ENCODE measurements at places on chromosomes 7 and 10.
A peak's percentile ranks its signal among the peaks of the same experiment; 100 is the strongest.

- no peak for DNase-seq
- H3K4me3 ChIP-seq, result no peak overlapping the region
- no peaks in the 10 kb centered on the region for H3K36me3 ChIP-seq
- no peak overlapping the region for H3K27ac ChIP-seq
- H3K4me1 ChIP-seq, result peaks cover 5% of the 10 kb centered on the region
These were observed 26.0 kb upstream of the GJD4 start for GRCh38 chr10:35579116-35579515.

DNA sequence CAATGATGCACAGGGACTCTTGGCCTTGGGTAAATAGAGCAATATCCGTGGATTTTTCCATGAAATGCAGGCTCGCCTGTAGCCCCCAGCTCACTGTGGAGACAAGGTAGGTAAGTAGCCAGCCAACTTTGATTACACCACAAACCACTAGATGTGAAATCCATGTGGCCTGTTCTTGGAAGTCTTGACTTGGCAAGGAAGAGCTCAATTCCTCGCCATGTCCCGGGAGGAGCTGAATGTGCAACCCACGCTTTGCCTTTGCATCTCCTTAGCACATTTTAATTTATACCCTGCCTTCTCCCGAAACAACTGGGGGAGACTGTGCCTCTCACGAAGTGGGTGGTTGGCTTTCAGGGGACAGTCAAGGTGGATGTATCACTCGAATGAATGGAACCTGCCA is 347.7 kb upstream of the MKI67 start:
- H3K27me3 ChIP-seq, result no peaks in the 10 kb centered on the region
- no peak overlapping the region for H3K27ac ChIP-seq
- no peak for DNase-seq
- H3K4me1 ChIP-seq, result no peaks in the 10 kb centered on the region

DNA sequence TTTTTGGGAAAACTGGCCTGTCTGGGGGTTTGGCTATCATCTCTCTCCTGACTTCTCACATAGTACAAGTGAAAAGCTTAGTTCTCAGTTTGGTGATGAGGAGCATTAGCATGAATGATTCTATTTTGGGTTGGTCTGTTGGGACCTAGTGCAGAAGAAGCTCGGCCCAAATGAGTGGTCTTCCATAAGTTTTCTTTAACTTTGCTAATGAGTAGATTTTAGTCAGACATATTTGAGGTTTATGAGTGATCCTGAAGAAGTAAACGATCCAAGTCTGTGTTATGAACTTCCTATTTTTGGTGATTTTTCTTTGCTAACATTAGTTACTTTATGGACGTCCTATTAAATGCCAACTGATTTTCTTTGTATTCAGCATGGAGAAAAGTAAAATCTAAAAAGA is 51.7 kb upstream of the CALD1 start:
- H3K4me3 ChIP-seq, result no peak overlapping the region
- no peak for DNase-seq
- no peaks in the 10 kb centered on the region for H3K36me3 ChIP-seq
- H3K4me1 ChIP-seq, result no peaks in the 10 kb centered on the region

GRCh38 chr7:112892263-112892662 is 102.1 kb upstream of the TMEM168 start:
- H3K27me3 ChIP-seq, result no peaks in the 10 kb centered on the region
- no peak overlapping the region for H3K27ac ChIP-seq
- no peak for DNase-seq
- H3K4me1 ChIP-seq, result peaks cover 26% of the 10 kb centered on the region

GRCh38 chr7:12436126-12436525 is 32.5 kb upstream of the VWDE start:
- no peak overlapping the region for H3K27ac ChIP-seq
- DNase-seq, result no peak
- H3K4me1 ChIP-seq, result no peaks in the 10 kb centered on the region
- H3K4me3 ChIP-seq, result no peak overlapping the region

DNA sequence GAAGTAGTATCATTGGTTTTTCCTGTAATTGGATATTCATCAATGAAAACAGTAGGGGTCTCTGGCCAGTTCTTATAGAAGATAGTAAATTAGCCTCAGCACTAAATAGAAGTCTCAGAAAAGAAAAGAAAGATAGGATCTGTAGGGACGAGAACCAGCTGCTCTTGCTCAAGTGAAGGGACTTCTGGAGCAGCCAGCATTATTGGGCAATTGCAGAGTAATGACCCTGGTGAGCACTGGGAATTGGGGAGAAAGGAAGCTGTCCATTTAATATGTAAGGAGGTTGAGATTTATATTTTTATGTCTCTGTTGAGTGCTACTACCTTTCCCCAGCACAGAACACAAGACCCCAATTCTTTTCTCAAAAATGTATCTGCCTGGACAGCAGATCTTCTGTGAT is 61.2 kb upstream of the WNT16 start:
- H3K4me3 ChIP-seq, result no peak overlapping the region
- no peak for DNase-seq
- no peak overlapping the region for H3K27ac ChIP-seq

DNA sequence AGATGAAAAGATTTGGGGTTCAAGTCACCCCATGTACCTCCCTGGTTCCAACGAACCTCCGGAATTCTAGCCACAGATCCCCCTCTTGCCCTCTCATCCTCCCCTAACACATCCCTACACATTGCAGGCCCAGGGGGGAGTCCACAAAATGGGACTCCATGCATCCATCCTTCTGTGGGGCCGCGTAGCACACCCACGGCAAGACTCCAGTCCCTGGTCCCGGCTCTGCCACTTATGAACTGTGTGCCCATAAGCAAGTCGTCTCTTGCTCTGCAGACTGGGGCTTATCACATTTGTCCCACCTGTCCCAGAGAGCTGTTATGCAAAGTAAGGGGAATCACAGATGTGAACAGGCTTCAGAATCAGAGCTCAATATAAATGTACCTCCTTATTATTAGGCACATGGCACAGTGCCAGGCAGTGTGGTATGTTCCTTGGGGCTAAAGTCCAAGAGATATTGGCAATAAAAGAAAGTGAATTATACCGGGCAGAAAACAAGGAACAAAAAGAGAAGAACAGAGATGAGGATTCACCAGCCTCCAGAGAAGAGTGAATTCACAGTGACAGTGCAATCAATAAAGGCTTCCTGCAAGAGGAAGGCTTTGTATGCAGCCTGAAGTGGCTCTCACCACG is 73.9 kb downstream of the KCNMA1 start:
- H3K4me3 ChIP-seq, result no peak overlapping the region
- no peaks in the 10 kb centered on the region for H3K36me3 ChIP-seq
- no peaks in the 10 kb centered on the region for H3K4me1 ChIP-seq
- H3K27ac ChIP-seq, result no peak overlapping the region
- DNase-seq, result no peak

GRCh38 chr10:42476101-42476500 is 162.3 kb downstream of the ZNF33B start:
- H3K27me3 ChIP-seq, result peaks cover 40% of the 10 kb centered on the region
- H3K4me1 ChIP-seq, result no peaks in the 10 kb centered on the region
- no peak overlapping the region for H3K4me3 ChIP-seq
- DNase-seq, result no peak

GRCh38 chr7:64465551-64465950 is 97.3 kb downstream of the ZNF680 start:
- H3K4me1 ChIP-seq, result no peaks in the 10 kb centered on the region
- H3K27ac ChIP-seq, result no peak overlapping the region
- H3K4me3 ChIP-seq, result no peak overlapping the region
- no peaks in the 10 kb centered on the region for H3K36me3 ChIP-seq
- H3K27me3 ChIP-seq, result no peaks in the 10 kb centered on the region

DNA sequence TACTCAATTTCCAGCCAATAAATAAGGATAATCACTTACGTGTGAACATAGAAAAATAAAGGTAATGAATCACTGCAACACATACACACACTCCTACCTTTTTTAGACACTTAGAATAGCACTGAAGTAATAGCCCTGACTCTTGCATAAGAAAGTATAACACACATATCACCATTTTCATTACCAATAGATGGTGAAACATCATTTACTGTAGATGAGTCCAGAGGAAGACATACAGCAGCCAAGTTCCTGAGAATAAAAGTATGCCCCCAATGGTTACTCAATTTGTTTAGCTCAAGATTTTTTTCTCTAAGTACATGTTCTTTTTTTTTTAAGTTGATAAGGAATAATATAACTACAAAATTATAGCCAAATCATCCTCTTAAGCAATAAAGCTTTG is 316.3 kb downstream of the PARD3 start:
- H3K36me3 ChIP-seq, result no peaks in the 10 kb centered on the region
- H3K4me3 ChIP-seq, result no peak overlapping the region
- H3K27ac ChIP-seq, result no peak overlapping the region

GRCh38 chr10:49049660-49050059 is 65.7 kb downstream of the VSTM4 start:
- H3K4me1 ChIP-seq, result peaks cover 13% of the 10 kb centered on the region
- H3K4me3 ChIP-seq, result no peak overlapping the region
- H3K36me3 ChIP-seq, result no peaks in the 10 kb centered on the region
- no peak for DNase-seq
- H3K27me3 ChIP-seq, result peaks cover 27% of the 10 kb centered on the region

GRCh38 chr7:157577796-157578339 is 241.1 kb downstream of the DNAJB6 start:
- H3K4me1 ChIP-seq, result peaks cover 16% of the 10 kb centered on the region
- DNase-seq, result no peak

DNA sequence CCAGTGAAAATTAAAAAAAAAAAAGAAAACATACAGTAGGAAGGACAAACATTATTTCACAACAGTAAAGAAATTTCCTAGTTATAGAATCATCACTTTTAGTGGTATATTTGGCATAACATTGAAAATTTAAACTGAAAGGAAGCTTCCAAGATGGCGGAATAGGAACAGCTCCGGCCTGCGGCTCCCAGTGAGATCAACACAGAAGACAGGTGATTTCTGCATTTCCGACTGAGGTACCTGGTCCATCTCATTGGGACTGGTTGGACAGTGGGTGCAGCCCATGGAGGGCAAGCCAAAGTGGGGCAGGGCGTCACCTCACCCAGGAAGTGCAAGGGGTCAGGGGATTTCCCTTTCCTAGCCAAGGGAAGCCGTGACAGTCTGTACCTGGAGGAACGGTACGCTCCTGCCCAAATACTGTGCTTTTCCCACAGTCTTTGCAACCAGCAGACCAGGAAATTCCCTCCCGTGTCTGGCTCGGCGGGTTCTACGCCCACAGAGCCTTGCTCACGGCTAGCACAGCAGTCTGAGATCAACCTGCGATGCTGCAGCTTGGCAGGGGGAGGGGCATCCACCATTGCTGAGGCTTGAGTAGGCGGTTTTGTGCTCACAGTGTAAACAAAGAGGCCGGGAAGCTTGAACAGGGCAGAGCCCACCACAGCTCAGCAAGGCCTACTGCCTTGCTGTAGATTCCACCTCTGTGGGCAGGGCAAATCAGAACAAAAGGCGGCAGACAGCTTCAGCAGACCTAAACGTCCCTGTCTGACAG is 19.4 kb downstream of the PON3 start:
- H3K27ac ChIP-seq, result no peak overlapping the region
- H3K27me3 ChIP-seq, result peaks cover 27% of the 10 kb centered on the region
- H3K36me3 ChIP-seq, result no peaks in the 10 kb centered on the region
- no peaks in the 10 kb centered on the region for H3K4me1 ChIP-seq
- H3K4me3 ChIP-seq, result no peak overlapping the region

DNA sequence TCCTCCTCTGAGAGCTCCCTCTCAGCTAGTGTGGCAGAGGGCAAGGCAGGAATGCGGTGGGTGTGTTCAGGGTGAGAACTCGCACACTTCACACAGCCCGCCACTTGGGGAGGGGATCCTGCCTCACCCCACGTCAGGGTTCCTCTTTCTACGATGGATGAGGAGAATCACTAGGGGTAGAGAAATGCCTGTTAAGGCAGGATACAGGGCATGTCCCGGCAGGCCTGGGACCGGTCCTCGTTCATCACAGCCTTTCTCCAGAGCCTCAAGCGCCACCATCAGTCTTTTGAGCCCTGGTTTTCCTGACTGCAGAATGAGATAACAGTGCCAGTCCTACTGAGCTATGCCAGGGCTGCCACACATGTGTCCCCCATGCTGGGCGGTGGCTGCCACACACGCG is 546.7 kb upstream of the ADARB2 start:
- no peak overlapping the region for H3K27ac ChIP-seq
- H3K27me3 ChIP-seq, result peaks cover 1% of the 10 kb centered on the region
- no peak overlapping the region for H3K4me3 ChIP-seq
- DNase-seq, result no peak

GRCh38 chr10:15167411-15168290 is 842 bp downstream of the NMT2 start:
- H3K27ac ChIP-seq, result peak overlapping the region; percentile 77
- peaks cover 4% of the 10 kb centered on the region for H3K36me3 ChIP-seq
- H3K4me3 ChIP-seq, result peak overlapping the region; percentile 89
- peak; percentile 28 for DNase-seq

- H3K27me3 ChIP-seq, result peaks cover 22% of the 10 kb centered on the region
- no peaks in the 10 kb centered on the region for H3K4me1 ChIP-seq
- no peak for DNase-seq
- no peaks in the 10 kb centered on the region for H3K36me3 ChIP-seq
These were observed 80.8 kb upstream of the KLF14 start for GRCh38 chr7:130814778-130815335.

DNA sequence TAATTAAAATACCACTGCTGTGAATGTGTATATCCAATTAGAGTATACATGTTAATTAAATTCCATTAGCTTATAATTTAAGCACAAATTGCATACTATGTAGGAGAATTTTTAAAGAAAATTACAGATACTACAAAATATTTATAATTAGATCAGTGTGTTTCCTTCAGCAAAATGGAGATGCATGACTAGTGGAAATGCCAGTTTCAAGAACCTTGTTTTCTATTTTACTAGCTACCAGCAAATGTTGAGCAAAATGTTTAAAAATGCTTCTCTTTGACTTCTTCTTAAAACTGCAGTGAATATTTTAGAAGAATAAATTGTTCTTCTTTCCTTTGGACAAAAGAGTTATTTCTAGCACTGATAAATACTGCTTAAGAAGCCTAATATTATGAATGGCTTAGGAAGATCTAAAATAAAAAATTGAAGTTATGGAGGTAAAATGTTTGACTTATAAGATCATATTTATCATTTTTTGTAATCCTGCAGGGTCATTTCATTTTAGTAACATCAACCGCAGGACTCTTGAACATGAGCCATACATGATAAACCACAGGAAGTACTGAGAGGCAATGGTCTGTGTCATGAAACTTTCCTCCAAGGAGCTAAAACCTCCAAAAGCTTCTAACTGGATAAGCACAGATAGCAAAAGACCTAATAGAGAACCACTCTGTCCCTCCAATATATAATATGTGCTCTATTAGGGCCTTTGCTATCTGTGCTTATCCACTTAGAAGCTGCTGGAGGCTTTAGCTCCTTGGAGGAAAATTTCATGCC is 1066.0 kb upstream of the CELF2 start:
- no peak overlapping the region for H3K27ac ChIP-seq
- H3K4me3 ChIP-seq, result no peak overlapping the region
- no peaks in the 10 kb centered on the region for H3K4me1 ChIP-seq
- no peaks in the 10 kb centered on the region for H3K36me3 ChIP-seq
- no peak for DNase-seq
- no peaks in the 10 kb centered on the region for H3K27me3 ChIP-seq

DNA sequence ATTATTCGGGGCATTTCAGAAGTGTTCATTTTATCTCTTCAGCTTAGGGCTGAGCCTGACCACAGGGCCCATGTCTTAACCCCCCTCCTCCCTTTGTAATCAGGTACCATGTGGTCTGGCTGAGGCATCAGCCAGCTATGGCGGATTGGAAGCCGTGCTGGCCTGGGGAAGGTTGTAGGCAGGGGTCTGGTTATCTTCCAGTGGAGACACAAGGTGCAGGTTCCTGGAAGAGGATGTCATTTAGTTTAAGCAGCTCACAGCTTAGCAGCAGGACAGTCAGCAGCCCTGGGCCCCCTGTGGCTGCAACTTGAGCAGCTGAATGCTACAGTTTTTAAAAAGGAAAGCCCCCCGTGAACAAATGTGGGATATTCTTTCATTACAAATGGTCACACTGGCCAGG is 22.1 kb downstream of the BAG3 start:
- H3K4me1 ChIP-seq, result peaks cover 6% of the 10 kb centered on the region
- H3K36me3 ChIP-seq, result peaks cover 25% of the 10 kb centered on the region
- no peaks in the 10 kb centered on the region for H3K27me3 ChIP-seq
- no peak overlapping the region for H3K4me3 ChIP-seq
- DNase-seq, result no peak
